ENCODE measurements at places on chromosomes 13 and 19.

GRCh38 chr13:40495621-40496001, 170.8 kb downstream of the FOXO1 start:
- no peak for DNase-seq

DNA sequence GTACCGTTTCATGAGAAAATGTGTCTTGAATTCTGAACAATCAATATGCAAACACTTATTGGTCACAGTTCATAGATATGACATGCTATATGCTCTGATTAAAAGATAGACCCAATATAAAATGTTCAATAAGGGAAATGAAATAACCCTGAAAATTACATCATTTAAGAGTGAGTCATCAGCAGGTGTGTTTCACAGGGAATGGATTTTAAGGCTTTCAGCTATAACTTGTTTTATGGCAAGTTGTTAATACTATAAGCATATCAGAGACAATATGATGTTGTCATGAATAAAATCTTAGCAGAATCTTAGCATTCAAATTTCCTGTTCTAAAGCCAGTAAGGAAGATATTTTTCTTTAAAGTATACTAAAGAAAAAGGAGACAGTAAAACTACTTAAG, 483.4 kb upstream of the PCDH9 start:
- no peak for DNase-seq

GRCh38 chr19:28744014-28744413, 468.9 kb downstream of the UQCRFS1 start:
- no peak for DNase-seq

GRCh38 chr13:19567820-19568534, 6.6 kb upstream of the TPTE2 start:
- DNase-seq: no peak

- no peak for DNase-seq
These were observed 5.1 kb downstream of the RAP2A start for GRCh38 chr13:97438856-97439595.

DNA sequence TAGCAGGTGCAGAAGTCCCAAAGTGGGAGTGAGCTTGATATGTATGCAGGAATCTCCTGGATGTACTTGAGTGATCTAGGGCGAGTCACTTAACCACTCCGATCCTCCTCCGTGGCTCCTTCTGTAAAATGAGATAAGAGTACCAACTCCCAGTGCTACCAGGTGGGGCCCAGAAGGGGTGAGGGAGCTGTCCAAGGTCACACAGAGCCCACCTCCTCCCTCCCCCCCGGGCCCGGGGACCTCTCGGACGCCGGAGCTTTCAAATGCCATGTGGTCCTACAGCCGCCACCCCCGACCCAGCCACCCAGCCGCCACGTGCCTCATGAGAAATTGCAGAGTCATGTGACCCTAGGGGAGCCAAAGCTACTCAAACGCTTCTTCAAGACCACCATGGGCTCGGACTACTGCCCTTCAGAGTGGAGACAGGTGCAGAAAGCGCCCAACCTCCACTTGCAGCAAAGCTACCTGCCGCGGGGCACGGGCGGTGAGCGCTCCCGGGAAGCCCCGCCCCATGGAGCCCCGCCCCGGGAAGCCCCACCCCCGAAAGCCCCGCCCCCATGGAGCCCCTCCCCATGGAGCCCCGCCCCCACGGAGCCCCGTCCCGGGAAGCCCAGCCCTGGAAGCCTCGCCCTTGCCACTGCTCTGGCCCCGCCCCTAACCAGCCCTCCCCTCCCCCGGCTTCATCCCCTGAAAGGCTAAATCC, 10.1 kb upstream of the ZNF358 start:
- DNase-seq: peak; percentile 61

GRCh38 chr13:113917594-113918371, 53.9 kb upstream of the GAS6 start:
- no peak for DNase-seq

GRCh38 chr13:107450931-107451330, 764.4 kb downstream of the LIG4 start:
- DNase-seq: no peak

GRCh38 chr19:50490991-50491472, 14.4 kb upstream of the GARIN5A start:
- no peak for DNase-seq

DNA sequence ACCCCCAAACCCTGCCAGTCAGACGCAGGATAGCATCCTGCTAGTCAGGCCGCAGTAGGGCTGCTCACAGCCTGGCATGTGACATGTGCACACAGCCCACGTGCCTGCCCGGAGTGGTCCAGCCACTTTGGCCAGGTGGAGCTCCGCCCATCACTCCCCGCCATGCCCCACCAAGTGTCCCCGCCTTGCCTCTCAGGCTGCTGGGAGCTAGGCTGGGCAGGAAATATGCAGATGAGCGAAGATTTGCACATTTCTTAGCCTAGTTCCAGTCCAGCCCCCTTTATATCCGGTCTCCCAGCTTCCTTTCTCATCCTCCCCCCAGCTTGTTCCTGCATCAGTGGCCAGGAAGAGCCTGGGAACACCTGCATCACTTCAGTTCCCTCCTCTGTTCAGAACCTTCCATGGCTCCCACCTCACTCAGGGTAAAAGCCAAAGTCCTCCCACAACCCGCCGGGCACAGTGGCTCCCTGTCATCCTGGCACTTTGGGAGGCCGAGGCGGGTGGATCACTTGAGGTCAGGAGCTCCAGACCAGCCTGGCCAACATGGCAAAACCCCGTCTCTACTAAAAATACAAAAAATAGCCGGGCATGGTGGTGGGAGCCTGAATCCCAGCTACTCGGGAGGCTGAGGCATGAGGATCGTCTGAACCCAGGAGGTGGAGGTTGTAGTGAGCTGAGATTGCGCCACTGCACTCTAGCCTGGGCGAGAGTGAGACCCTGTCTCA, 2.3 kb upstream of the DOCK6 start:
- DNase-seq: no peak

DNA sequence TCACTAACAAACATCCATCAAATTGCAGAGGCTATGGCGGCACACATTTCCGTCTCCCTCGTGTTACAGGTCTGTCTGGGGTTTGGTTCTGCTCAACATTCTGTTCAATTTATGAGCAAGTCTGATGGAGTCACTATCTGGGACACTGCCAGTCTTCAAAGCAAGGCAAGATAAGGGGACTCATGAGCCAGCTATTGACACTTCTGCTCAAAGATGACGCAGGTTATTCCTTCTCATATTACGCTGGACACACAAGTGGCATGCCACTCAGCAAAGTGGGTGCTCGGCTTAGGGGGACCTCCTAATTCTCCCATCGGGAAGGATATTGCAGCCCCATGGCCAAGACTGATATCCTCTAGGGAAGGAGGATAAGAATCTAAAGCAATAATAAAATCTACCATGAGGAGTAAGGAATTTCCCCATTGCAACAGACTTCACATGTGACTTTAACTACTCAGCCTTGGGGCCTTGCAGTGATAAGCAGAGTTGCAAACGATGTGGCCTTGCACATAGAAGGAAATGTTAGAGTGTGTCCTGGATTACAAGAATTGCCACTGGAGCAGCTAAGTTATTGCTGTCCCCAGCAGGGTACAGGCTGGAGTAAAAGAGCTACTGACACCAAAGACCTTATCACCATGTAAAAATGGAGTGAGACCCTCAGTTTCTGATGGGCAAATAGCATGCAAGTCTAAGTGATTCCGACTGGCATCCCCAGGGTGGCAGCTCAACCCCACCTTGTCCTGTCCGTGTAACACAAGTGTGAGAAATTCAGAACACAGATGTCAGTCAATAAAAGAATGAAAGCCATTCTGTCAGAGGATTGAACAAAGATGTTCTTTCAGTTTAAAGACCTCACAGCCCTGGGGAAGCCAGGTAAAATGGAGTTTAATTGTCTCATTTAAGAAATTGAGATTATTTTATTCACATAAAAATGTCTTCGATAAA, 306.1 kb downstream of the IRS2 start:
- no peak for DNase-seq

DNA sequence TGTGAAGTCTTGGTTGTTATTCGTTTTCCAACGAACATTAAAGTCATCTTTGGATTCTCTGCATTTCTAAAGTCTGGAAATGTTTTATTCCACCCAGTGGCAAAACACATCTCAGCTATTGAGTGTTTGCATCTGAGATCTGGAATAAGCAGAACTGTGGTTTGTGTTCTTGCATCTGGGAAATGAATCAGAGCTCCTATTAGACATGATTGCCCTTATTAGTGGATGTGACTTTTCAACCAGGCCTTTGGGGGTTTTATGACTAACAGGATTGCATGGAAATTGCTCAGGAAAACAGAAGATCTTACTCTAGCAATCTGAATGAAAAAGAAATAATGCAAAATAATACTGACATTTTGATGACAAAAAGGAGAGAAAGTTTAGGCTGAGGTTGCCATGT, 488.8 kb downstream of the IRS2 start:
- DNase-seq: no peak

- DNase-seq: no peak
These were observed 4.7 kb upstream of the SIGLEC14 start for GRCh38 chr19:51651216-51651846.

DNA sequence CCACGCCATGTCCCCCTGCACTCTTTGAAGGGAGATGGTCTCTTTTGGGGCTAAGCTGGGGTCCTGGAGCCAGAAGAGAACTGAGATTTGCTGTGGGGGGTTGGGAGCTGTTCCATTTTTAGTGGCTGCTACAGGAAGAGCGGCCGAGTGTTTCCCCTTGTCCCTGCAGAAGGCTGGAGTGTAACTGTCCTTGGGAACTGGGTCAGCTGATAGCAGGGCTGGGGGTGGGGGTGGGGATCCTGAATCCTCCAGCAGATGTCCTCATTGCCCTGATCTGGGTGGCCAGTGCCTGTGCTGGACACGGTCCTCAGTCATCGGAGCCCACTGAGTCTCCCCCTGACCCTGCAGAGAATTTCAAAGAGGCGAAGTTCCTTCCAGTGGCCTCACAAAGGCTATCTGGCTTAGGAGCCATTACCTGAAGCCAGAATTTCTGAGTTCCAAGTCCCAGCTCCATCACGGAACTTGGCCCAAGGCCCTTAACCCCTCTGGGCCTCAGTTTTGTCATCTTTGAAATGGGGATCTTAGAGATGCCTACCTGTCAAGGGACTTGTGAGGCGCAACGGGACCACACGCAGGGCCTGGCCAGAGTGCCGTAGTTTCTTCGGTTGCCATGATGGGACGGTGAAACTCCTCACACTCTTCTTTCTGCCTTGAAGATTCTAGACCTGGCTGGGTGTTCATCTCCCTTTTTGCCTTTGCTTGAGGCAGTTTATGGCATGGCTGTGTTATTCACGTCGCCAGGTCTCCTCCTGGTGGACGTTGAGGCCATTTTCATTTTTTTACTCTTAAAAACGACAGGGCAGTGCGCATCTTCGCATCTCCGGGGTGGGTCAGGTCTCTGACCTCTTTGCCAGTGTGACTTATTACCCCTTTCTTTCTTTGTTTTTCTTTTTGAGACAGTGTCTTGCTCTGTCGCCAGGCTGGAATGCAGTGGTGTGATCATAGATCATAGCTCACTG, 51.9 kb downstream of the DNM2 start:
- DNase-seq: peak; percentile 32

DNA sequence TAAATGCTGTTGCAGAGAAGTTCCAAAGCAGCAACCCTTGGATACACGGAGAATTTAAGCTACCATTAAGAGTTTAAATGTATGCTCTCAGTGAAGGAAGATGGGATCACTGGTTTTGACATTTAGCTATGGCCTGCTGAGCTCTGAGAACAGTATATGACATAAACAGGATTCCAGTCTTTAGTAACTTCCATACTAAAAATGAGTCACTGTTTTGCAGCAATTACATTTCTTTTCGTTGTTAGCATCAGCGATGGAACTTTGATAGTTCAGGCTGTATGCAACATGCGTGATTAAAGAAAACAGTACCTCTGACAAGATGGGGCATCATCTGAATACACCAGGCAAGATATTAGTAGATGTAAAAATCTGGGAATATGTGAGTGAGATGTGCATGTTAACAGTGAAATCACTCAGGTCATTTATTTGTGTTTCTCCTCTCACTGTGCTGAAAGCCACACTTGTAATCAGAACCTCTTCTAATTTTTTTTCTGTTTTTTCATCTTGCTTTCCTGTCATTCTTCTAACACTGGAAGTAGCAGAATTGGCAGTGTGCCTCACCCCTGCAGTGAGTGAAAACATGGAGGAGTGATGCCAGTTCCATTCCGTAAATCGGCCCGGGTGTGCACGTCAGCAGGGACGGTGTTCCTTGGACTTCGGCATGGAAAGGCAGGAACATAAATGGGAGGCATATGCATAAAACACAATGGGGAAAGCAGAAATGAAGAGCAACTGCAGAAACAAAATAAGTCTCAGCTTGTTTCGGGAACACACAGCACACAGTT, 361.5 kb downstream of the OXGR1 start:
- no peak for DNase-seq

GRCh38 chr19:33828266-33829075, 31.8 kb downstream of the KCTD15 start:
- no peak for DNase-seq

Data from CD4-positive, alpha-beta T cell (primary cell).